ENCODE measurements at places on chromosomes 11 and 22.
A peak's percentile ranks its signal among the peaks of the same experiment; 100 is the strongest.

- DNase-seq: no peak
Observed at GRCh38 chr11:62075438-62075837, 48.4 kb upstream of the INCENP start.

- DNase-seq: no peak
Observed at GRCh38 chr22:42747701-42748513, 27.2 kb upstream of the A4GALT start.

GRCh38 chr11:133618544-133618943 is 86.2 kb upstream of the OPCML start:
- DNase-seq: no peak

GRCh38 chr11:14930369-14930768 is 38.3 kb upstream of the CYP2R1 start:
- DNase-seq: no peak

DNA sequence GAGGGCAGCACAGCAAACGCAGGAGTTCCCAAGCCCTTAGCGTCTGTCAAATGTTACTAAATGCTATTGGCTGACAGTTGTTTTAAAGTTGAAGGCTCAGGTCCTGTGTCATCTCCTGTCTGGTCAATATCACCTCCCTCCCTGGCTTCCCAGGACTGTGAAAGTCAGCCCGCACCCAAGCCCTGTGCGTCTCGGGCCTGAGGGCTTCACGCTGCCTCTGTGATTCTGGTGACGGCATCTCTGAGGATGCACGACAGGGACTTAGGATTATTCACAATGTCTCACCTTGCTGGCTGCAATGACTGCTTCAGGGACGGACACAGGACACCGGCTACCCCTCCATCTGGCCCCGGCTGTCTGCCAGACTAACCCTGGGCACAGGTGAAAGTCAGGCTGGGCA is 415.3 kb downstream of the CTTN start:
- no peak for DNase-seq

GRCh38 chr11:40683010-40683409 is 776.4 kb downstream of the LRRC4C start:
- no peak for DNase-seq

DNA sequence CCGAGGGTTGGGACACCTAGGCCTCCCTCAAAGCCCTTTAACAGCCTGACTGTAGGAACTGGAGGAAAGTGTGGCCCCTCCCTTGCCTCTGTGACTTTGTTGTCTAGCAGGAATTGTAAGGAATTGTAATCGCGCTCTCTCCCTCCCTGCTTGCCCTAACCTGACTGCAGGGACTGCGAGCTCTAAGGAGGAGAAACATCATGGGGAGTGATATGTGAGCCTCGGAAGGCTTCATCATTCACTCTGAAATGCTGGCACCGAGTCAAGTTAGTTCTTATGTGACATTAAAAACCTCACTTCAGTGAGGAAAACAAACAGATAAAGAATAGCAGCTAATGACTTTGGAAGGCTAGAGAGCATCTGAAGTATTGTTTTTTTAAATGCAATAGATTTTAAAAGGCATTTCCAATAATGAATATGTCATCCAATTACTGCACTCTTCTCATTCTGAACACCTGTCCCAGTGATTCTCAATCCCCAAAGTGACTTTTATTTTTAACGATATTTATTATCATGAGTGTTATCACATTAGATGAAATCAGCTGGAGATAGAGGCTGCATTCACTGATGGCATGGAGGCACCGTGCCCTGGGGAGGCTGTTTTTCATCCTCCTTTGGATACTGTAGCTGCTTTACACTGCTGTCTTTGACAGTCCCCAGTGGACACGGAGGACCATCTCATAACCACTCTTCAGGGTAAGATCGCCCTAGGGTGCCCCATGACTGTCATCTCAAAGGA is 58.5 kb upstream of the NTM start:
- DNase-seq: no peak

DNA sequence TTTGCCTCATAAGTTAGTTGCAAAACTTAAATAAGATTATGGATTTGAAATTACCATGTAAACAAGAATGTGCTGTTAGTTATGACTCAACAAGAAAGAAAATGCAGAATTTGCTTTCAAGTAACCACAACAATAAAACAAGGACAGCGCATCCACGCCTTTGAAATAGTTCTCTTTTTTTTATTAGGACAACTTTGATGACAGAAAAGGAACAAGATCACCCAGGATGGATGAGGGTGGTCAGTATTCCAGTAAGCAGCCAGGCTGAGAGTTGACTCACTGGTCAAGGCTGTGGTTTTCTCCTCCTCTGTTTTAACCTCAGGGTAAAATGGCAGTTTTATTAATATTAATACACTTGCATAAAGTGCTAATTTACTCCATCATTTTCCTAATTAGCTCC is 544.4 kb downstream of the OPCML start:
- no peak for DNase-seq

DNA sequence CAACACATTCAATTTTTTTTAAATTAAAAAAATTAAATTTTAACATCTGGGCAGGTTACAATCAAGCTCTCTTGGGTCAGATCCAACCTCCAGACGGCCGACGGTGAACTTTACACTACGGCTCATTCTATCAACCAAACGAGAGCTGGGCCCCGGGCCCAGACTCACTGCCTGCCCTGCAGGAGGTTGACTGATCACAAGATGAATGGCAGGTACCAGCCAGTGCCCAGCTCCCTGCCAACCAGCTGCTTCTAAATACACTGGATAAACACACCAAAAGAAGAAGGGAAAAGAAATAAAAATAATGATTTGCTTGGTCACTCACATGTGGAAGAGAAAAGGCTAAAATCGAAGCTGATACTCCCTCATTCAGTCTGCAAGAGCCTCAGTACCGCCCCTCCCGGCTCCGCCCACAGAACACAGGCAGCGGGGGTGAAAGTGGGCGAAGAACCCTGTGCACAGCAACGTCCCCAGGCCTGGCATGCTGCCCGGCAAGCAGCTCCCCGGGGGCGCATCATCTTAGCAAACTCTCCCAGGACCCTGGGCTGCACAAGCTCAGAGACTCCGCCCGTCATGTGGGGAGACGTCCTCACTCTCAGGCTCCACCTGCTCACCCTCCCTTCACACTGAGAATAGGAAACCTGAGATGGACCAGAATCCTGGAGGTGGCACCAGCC is 303.4 kb downstream of the SHANK2 start:
- DNase-seq: no peak

GRCh38 chr11:85355921-85356320 is 271.2 kb downstream of the DLG2 start:
- DNase-seq: no peak

- no peak for DNase-seq
Observed at GRCh38 chr22:33116841-33117547, 58.8 kb upstream of the SYN3 start.

DNA sequence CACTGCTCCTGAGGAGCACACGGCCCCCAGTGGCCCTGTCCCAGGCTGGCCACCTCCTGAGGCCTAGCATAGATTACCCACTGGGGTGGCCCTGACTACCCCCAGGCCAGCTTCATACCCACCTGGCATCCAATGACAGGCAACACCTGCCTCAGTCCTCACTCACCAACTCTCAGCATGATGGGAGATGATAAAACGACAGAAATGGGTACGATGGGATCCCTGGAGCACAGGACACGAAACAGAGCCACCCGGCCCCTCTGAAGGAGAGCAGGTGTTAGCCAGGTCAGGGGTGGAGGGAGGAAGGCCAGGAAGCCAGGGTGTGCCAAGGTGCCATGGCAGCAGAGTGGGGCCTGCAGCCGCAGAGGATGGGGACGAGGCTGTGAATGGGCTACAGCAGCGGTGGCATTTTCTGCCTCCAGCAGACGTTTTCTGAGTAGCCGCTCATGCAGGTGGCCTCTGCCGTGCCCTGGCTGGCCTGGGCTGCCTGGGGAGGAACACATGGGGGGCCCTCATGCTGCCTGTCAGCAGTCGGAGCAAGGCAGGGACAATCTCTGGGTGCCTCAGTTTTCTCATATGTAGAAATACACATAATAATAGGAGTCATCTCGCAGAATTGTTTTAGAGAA is 50.2 kb upstream of the FGF3 start:
- no peak for DNase-seq

DNA sequence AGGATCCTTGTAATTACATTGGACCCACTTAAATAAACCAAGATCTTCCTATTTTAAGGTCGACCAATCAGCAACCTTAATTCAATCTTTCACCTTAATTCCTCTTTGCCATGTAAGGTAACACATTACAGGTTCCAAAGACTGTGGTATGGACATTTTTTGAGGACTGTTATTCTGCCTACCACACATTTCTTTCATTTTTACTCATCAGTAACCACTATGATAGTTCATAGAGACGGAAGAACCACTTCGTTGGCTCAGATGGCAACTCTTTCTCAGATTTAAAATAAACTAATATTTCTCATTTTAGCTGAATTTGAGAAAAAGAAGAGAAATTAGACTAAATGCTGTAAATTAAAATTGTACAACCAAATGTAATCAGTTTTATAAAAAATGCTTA is 96.3 kb downstream of the PAX6 start:
- no peak for DNase-seq

GRCh38 chr11:84021291-84021690 is 735.1 kb upstream of the CCDC90B start:
- no peak for DNase-seq

DNA sequence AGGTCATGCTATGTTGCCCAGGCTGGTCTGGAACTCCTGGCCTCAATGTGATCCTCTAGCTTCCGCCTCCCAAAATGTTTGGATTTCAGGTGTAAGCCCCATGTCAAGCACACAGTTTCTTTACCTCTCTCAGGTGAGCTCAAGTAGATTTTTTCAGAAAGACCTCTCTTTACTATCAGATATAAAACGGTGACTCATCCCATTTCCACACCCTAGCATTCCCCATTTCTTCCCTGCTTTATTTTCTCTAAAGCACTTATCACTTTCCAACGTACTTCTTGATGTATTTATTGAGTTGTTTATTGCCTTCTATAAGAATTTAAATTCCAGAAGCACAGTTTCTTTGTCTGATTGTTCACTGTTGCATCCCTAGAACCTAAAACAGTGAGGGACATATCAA is 3.7 kb downstream of the TSG101 start:
- DNase-seq: no peak

- DNase-seq: no peak
Observed at GRCh38 chr22:43198936-43199335, 12.0 kb upstream of the TTLL12 start.

- DNase-seq: no peak
Observed at GRCh38 chr11:10640308-10640707, 53.2 kb downstream of the IRAG1 start.

- no peak for DNase-seq
Observed at GRCh38 chr11:68036141-68036716, 2.6 kb upstream of the TCIRG1 start.

DNA sequence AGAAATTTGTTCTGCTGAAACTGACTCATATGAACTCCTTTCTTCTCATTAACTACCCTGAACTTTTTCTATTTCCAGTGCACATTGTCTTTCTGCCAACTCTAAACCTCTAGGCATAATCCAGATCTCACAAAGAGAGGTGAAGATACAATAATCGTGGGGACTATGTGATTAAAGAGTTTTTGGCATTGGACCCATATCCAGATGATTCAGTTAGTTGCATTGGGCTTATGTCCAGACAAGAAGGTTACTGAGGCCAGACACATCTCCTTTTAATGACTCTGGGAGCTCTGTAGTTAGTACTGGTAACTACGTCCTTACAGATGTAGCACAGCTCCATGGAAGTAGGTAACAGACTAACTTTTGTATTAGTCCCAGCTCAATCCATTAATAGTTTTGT is 273.0 kb downstream of the CASP12 start:
- DNase-seq: no peak

DNA sequence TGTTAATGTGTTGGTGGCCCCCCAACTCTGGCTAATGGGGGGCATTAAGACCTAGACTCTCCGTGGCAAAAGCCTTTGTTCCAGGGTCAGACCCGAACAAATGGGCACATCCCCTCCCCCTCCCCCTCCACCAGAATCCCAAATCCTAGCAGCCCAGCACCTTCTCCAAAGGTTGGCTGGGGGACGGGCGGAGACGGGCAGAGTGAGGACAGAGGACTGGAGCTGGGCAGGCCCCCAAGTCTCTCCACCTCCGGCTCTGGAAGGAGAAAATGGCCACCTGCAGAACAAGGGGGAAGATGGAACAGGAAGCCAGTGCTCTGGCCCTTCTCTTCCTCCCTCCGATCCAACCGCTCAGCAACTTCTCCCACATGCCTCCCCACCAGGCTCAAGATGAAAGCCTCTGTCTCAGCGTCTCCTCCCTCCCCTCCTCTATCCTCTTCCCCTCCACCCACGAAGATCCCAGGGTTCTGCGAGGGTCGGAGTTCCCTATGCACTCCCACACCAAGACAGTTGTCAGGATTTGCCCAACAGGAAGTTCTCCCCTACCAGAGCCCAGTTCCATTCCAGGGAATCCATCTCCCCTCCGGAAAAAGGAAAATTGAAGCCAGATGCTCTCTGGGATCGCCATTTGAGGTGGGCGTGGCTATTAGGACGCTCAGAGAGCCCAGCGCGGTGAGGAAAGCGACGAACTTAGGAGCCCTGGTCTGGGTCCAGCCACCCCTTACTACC is 20.1 kb downstream of the ADA2 start:
- DNase-seq: peak; percentile 87

DNA sequence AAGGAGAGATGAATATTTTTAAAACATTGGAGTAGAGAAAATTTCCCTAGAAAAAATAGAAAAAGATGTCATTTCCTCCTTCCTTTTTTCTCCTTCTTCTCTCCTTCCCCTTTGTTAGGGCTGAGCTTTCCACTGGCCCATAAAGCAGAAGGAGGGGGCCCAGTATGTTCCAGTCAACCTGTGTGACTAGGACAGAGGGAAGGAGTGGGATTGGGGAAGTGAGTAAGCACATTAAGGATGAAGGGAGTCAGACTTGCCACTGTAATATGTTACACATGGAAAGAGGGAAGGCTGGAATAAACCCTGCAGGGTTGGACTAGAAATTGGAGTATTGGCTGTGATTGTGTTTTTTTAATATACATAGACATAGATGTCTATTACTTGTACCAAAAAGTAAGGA is 20.1 kb upstream of the SPINDOC start:
- DNase-seq: no peak
